ENCODE measurements at places on chromosomes 13 and 19.
A peak's percentile ranks its signal among the peaks of the same experiment; 100 is the strongest.

- no peak for DNase-seq
Measured at GRCh38 chr13:36158611-36159010, 27.4 kb upstream of the DCLK1 start.

DNA sequence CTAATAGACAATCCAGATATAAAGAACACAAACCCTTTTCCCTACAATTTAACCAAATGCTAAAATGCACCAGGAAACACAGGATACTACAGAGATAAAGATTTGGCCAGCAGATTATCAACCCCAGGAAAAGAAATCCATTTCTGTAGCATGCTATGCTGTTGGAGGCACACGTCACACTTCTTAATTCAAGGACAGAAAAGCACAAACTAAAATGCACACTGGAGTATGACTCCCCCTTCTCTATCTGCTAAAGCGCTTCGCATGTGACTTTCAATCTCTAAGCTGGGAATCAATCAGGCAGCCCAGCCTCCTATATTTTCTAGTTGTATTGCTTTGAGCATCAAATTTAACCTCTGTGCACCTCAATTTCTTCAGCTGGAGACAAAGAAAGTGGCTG is 22.2 kb downstream of the ABCC4 start:
- no peak for DNase-seq

GRCh38 chr13:99157046-99157445 is 43.6 kb upstream of the UBAC2 start:
- no peak for DNase-seq

- DNase-seq, result no peak
Measured at GRCh38 chr19:7927605-7928333, 1.8 kb upstream of the CTXN1 start.

GRCh38 chr13:66635526-66635925 is 594.6 kb downstream of the PCDH9 start:
- no peak for DNase-seq

GRCh38 chr13:29849731-29850212 is 645 bp downstream of the UBL3 start:
- DNase-seq, result no peak

DNA sequence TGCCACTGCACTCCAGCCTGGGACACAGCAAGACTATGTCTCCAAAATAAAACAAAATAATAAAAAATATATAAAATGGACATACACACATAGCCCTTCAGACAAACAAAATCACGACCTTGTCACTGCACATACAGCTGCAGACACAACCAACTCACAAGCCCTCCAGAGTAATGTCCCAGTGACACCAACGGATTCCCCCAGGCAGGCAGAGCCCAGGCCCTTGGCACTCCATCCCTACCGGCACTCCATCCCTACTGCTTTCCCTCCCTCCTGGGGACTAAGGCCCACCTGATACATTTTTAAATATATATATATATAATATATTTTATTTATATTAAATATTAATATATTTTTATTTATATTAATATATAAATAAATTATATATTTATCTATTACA is 18.5 kb downstream of the ZNF101 start:
- DNase-seq, result no peak

DNA sequence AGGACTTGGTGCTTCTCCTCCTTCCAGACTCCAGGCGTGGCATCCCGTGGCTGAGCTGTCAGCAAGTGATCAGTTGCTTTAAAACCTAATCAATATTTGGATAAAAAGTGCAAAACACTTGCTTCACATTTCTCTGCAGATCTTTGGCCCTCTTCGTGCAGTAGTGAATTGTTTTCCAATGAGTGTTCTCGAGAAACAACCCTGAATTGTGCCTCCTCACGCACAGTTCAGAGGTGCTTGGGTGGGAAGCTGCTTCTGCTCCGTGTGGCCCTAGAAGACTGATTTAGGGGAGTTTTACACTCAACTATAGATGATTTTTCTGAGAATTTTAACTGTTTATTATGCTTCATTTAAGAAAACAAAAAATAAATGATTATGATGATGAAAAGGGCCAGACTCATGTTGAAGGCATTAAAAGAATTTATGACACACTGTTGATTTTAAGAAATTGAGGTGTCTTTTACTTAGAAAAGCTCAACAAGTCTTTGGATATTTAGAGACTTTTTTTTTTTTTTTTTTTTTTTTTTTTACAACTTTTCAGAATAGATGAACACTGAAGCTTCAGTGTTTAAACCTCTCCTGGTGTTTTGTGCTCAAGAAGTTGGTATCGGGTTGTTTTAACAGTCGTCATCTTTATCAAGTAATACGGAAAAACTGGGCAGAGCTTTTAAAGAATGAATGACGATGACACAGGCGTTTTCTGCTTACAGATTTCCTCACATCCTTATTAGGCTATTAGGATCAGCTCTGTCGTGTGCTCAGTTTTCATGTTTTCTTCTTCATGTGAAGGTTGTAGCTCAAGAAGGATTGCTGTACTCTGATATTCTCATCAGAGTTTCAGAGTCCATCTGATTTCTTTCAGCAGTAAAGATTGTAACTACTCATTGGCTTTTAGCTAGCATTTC is 39.5 kb upstream of the TEX29 start:
- no peak for DNase-seq

DNA sequence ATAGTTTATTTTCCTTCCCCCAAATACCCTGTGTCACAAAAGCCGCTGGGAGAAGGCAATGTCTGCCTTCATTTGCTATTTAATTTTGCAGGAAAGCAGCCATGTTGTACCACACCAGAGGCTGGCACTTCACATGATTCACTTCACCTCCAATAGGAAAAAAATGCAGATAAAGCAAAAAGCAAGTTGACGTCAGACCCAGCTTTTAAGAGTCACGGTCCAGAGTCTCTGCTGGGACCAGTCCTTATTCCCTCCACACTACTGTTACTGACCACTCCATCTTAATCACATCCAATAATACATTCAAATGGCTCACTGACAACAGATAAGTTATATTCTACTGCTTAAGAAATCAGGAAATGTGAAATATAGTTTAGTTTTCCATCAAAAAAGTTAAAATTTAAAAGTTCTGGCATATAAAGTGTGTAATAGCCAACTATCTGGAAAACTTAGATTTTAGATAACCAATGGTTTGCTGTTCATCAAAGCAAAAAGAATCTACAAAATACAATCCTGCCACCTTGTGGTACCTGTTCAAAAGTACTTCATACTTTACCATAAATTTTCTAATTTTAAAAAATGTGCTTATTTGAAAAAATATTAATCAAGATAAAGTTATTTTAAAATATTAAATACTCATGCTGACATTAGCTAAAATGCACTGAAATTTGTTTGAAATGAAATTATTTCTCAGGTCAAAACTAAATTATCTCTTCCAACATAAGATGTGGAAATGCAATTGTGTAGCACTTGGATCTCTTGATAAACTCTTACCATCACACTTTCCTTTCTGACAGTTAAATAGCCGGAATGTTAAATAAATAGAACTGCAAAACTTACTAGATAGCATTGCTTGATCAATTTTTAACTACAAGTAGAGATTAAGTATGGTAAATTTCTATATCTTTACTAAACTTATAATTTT is 97.3 kb downstream of the SERP2 start:
- DNase-seq, result peak; percentile 24

GRCh38 chr13:51246418-51247277 is 24.4 kb downstream of the FAM124A start:
- DNase-seq, result no peak

DNA sequence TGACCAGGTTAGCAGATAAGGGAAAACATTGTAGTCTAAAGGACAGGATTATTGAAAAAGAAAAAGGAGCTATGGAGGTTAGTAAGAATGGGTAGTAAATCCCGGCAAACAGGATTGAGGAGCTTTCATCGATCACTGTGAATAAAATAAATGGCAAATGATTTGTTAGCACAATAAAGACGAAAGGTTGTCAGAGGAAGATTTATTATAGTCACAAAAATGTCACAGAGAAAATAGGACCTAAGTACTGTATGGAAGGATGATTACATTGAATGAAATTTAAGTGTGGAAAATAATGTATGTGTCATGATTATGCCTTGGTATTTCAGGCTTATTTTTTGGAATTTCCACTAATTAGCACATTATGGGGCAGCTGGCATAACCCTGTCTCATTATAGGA is 519.2 kb upstream of the SLITRK6 start:
- no peak for DNase-seq

GRCh38 chr19:49666120-49666444 is 349 bp downstream of the BCL2L12 start:
- DNase-seq, result no peak

GRCh38 chr13:98525456-98526181 is 51.3 kb downstream of the STK24 start:
- no peak for DNase-seq

DNA sequence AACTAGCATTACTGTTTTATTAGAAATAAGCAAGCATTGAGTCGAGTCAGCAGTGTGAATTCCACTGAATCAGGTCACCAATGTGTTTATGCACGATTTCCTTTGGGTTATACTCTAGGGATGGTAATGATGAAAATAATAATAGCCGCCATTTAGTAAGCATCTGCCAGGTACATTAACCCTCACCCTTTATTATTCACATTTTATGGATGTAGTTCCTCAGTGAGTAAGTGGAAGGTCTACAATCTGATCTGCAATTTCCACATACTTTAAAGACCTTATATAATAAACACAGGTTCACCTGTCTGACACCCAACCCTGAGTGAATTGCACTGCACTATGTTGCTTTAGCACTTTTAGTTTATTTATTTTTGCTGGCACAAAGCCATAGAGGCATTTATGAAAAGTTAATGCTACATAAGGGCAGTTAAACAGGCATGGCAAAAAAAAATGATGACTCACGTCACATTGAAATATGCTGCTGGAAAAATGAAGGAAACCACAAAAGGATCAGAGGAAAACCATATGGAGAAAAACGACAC is 122.4 kb downstream of the TRPC4 start:
- no peak for DNase-seq

- no peak for DNase-seq
Measured at GRCh38 chr19:54530866-54531265, 28.2 kb downstream of the LAIR2 start.

DNA sequence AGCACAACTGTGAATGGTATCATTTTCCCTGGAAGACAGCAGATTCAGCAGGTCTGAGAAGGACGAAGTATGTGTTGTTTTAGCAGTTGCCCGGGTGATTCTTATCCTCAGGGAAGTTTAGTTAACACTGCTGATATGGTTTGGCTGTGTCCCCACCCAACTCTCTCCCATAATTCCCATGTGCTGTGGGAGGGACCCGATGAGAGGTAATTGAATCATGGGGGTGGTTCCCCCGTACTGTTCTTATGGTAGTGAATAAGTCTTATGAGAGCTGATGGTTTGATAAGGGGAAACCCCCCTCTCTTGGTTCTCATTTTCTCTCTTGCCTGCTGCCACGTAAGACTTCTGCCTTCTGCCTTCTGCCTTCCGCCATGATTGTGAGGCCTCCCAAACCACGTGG is 81.0 kb upstream of the UBAC2 start:
- DNase-seq, result no peak

- DNase-seq, result no peak
Measured at GRCh38 chr19:44927746-44928145, 13.3 kb downstream of the APOC1 start.

GRCh38 chr19:980133-980998 is 3.8 kb upstream of the WDR18 start:
- DNase-seq, result no peak

DNA sequence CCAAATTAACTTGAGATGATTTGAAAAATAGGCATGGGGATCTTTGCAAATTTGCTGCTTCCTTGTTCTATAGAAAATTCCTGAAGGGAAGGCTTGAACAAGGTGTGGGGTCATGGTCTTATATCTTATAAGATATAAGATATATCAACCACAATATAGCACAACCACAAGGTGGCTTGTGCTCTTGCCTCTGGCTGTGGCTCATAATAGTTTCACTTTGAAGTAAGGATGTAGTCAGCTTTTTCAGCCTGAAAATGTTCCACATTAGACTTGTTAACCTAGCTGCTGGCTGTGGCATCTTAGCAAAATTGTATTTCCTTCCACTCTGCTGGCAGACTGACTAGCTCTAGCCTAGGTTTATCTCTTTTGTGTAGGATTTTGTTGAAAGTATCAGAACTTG is 169.7 kb downstream of the KLF5 start:
- DNase-seq, result no peak

DNA sequence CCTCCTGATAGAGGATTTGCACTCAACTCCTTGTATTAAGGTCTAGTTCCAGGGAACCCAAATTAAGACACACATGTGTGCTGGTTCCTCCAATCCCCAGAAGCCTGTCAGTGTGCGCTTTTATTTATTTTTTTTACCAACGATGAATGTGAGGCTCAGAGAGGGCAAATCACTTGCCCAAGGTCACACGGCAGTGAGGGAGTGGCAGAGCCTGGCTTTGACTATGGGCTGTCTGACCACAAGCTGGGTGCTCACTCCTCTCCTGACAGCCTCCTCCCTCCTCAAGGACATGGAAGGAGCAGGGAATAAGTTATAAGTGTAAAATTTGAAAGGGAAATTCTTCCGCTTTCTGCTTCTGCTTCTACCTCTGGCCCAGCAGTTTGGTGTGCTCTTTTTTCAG is 48.9 kb downstream of the CYP4F22 start:
- no peak for DNase-seq

GRCh38 chr13:33376212-33376611 is 90.7 kb upstream of the STARD13 start:
- no peak for DNase-seq

GRCh38 chr13:97539651-97540610 is 106.0 kb downstream of the RAP2A start:
- no peak for DNase-seq

GRCh38 chr13:70884196-70884595 is 775.9 kb upstream of the KLHL1 start:
- DNase-seq, result no peak

GRCh38 chr13:33678906-33679657 is 138.9 kb upstream of the RFC3 start:
- DNase-seq, result no peak

GRCh38 chr13:30618930-30619279 is 1.2 kb downstream of the USPL1 start:
- no peak for DNase-seq

DNA sequence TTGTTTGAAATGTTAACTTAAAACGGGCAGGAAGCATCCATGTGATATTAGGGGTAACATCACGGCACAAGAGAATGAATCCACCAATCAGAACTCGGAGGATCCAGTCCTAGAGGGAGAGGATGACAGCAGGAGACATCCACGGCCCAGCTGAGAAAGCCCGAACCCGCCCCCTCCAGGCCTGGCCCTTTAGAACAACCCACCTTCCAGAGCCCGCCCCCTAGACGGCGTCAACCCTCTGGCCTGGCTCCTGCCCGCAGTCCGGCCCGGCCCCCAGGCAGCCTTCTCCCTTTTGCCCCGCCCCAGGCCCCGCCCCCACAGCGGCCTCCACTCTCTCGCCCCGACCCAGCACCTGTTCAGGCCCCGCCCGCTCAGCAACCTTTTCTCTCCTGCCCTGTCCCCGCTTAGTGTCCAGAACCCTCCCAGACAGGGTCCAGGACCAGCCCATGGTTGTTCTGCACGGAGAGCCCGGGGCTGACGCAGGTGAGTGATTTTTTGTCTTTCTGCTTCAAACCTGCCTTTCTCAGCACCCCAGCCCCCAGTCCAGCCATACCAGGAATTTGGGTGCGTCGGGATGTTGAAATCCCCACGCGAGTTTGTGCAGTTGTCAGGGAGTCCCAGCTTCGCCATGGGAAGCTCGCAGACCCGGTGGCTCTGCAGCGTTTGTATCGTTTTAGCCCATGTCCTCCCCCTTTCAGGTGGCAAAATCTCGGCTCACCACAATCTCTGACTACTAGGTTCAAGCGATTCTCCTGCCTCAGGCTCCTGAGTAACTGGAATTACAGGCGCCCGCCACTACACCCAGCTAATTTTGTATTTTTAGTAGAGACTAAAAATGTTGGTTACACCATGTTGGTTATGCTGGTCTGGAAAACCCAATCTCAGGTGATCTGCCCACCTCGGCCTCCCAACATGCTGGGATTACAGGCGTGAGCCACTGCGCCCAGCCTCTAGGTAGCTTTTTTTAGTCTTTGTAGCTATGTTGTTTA is 16.1 kb downstream of the ZNF816 start:
- no peak for DNase-seq

Measured in SK-N-MC (cell line).